T-cell (primary cell): ENCODE measurements at places on chromosomes 3 and 15. TPM values are rescaled to one million over a fixed set of nuclear protein-coding genes. Genes with fewer than 3 reads are reported as not detected.

COL7A1 gene
- total RNA-seq: 2.3 TPM

SPINT1 gene
- total RNA-seq: 6.5 TPM

NEK10 gene
- total RNA-seq: 0.89 TPM

PLSCR5 gene
- total RNA-seq: not detected

CHL1 gene
- total RNA-seq: not detected

CNTN3 gene
- not detected for total RNA-seq

HIGD2B gene
- total RNA-seq: not detected
